Temporal lobe (tissue), 4 donors: ENCODE measurements at places on chromosomes 1 and 21. TPM values are rescaled to one million over a fixed set of nuclear protein-coding genes. Genes with fewer than 3 reads are reported as not detected.

Gene GUCA2B
- total RNA-seq: not detected

Gene TEDDM1
- total RNA-seq: not detected

Gene CHIA
- not detected for total RNA-seq

Gene MACO1
- 56.3 TPM for total RNA-seq

Gene TTC4
- total RNA-seq: 15.7 TPM

Gene HEYL
- total RNA-seq: 0.98 TPM

Gene CR1
- total RNA-seq: 0.25 TPM

Gene MRPL37
- total RNA-seq: 19.7 TPM

Gene VWA5B1
- under 0.01 TPM for total RNA-seq

Gene BSND
- not detected for total RNA-seq

Gene COL9A2
- 6.9 TPM for total RNA-seq

Gene HSF2BP
- total RNA-seq: 2.2 TPM

Gene STXBP3
- 31.7 TPM for total RNA-seq

Gene LEFTY2
- under 0.01 TPM for total RNA-seq

Gene FMOD
- total RNA-seq: 2.2 TPM

Gene FCRL3
- total RNA-seq: not detected

Gene RCAN3
- total RNA-seq: 13.0 TPM

Gene NBPF6
- total RNA-seq: not detected

Gene SPRR2F
- total RNA-seq: not detected

Gene KCNT2
- 26.6 TPM for total RNA-seq

Gene LRRC8C
- 7.6 TPM for total RNA-seq

Gene FTCD
- total RNA-seq: 0.98 TPM

Gene LRRC38
- under 0.01 TPM for total RNA-seq

Gene INSRR
- total RNA-seq: 0.25 TPM

Gene SLC44A3
- 1.7 TPM for total RNA-seq

Gene RIMKLA
- 20.9 TPM for total RNA-seq

Gene ARHGEF16
- total RNA-seq: 0.25 TPM

Gene SYCP1
- not detected for total RNA-seq

Gene FGR
- total RNA-seq: 1.7 TPM

Gene ICOSLG
- 0.25 TPM for total RNA-seq

Gene YBX1
- 795 TPM for total RNA-seq

Gene TMEM9
- total RNA-seq: 53.6 TPM

Gene RHEX
- total RNA-seq: not detected

Gene GPA33
- total RNA-seq: not detected

Gene IGFN1
- 0.25 TPM for total RNA-seq

Gene PIGV
- total RNA-seq: 4.9 TPM

Gene ZBTB8B
- 15.2 TPM for total RNA-seq

Gene C1orf105
- total RNA-seq: not detected

Gene RGL1
- total RNA-seq: 34.7 TPM

Gene IL19
- total RNA-seq: not detected

Gene CYP4A22
- not detected for total RNA-seq

Gene KRTAP12-2
- total RNA-seq: not detected

Gene GPR37L1
- total RNA-seq: 1.2 TPM

Gene VWA1
- 6.4 TPM for total RNA-seq

Gene KIF21B
- total RNA-seq: 178 TPM

Gene KRTAP13-3
- not detected for total RNA-seq

Gene EDN2
- not detected for total RNA-seq

Gene HLX
- 1.2 TPM for total RNA-seq

Gene PLPPR5
- total RNA-seq: 56.8 TPM

Gene FAM43B
- total RNA-seq: 0.74 TPM

Gene MIXL1
- 0.25 TPM for total RNA-seq

Gene PDPN
- 7.4 TPM for total RNA-seq

Gene HUNK
- 13.5 TPM for total RNA-seq

Gene TTC39A
- total RNA-seq: 0.49 TPM

Gene SLC66A1
- 11.6 TPM for total RNA-seq

Gene GABRD
- 3.7 TPM for total RNA-seq
